ENCODE measurements at places on chromosomes 2 and 18.

GRCh38 chr18:58359218-58359617, 269.7 kb downstream of the ALPK2 start:
- no peak for DNase-seq

DNA sequence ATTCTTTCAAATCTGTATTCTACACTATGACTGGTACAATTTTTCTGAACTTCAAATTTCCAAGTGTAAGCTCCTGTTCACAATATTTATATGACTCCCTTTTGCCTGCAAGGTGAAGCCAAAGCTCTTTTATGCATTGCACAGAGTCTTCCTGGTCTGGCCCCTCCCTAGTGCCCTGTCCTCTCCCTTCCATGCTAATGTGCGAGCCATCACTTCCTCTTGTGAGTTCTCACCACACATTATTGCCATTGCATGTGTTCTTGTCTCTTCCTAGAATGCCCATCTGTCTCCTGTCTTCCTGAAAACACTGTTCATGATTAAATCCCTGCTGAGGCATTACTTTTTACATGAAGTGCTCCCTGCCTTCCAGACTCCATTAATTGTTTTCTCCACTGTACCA, 169.9 kb downstream of the MC4R start:
- no peak for DNase-seq

- DNase-seq: no peak
Measured at GRCh38 chr2:232250246-232251175, 128.0 kb upstream of the ALPP start.

DNA sequence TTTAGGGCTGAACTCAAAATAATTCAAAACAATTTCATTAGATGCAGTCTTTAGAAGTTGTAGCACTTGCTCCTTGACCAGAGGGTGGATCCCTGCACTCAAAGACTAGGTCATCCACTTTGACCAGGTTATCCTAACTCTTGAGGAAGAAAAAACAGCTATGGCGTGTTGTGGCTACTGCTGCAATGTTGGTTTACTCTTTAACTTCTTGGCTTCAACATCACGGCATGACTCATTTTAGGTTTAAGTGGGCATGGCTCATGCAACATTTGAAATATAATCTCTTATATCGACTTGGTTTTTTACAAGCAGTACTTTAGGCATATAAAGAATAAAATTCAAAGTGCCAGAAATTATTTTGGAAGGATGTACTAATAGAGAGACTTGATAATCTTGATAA, 35.4 kb downstream of the ANKRD29 start:
- DNase-seq: no peak

GRCh38 chr2:135975702-135976101, 9.7 kb downstream of the DARS1 start:
- no peak for DNase-seq
